ENCODE measurements at places on chromosomes 3 and 15.

- DNase-seq: no peak
Observed at GRCh38 chr3:127043041-127043641, 60.2 kb downstream of the PLXNA1 start.

DNA sequence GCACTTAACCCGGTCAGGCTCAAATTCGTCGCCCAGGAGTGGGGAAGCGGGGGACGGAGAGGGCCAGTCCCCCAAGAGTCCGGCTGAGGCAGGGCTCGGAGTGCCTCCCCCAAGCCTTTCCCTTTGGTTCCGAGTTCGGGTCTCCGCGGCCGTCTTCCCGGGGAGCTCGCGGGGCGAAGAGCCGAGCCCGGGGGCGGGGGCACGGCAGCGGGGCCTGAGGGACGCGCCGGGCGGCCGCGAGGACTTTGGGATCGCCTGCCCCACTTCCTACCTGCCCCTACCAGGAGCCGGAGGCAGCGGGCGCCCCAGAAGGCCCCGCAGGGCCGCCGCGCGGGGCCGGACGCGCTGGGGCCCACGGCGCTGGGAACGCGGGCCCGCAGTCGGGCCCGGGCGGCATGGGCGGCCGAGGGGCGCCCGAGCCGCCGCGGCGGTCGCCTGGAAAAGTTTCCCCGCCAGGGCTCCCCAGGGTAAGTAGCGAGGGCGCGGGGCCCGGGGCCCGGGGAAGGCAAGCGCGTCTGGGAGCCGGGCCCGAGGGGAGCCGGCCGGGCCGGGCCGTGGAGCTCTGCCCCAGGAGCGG, 2.8 kb downstream of the FURIN start:
- peak; percentile 12 for DNase-seq

DNA sequence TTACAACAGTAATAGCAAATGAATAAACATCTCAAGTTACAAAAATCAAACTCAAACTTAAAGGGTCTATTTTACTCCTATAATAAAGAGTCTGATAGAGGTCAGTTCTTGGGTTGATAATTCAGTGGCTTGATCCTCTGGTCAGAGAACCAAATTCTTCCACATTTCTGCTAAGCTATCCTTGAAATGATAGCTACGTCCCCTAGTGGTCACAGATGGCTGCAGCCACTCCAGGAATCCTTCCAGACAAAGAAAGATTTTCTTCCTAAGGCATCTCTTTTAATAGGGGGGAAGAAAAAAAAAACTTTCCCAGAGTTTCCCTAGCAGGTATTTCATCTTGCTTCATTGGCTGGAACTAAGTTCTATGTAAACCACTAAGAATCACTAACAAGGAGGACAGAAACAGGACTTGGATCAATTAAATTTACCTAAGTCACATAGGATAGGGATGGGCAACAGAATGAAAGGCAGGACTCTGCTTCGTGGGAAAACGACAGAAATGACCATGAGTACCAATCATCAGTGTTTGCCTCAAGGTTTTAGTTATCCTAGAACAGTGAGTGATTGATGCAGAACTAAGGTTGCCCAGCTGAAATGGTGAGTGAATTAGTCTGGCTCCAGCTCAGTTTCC, 160.7 kb downstream of the STAC start:
- peak; percentile 32 for DNase-seq

DNA sequence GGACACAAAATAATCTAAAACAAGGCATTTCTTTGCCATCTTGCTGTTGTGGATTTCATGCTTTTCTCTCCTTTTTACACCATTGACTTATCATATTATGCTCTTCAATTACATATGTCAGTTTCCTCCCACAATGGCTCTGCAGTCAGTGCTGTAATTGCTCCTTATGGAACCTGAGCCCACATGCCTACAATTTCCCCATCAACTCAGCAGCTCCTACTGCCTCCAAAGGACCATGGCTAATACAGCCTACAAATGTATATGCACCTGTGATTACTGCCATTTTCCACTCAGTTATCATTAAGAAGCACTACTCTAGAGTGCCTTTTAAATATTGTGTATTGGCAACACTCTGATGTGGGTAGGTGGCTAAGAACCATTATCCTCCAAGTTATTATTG, 30.8 kb downstream of the RTP4 start:
- DNase-seq: no peak

Data from inflammatory macrophage (primary cell).